ENCODE measurements at places on chromosomes 12 and 14.

DNA sequence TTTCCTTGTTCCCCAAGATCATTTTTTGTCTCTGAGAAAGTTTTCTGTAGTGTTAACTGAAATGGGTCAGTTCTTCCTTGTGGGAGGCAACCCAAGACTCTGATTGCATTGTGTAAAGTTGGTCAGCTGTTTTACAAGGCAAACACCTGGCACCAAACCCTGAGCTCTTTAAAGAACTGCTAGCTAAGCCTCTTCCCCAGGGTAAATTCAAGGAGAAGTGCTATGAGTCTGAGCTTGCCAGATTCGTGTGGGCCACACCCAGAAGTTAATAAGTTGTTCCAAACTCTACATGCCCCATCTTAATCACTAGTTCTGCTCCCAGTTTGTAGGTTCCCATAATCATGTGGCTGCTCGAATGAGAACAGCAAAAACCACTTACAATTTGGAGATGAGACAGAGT, 214.5 kb downstream of the BTG1 start:
- no peak for DNase-seq

DNA sequence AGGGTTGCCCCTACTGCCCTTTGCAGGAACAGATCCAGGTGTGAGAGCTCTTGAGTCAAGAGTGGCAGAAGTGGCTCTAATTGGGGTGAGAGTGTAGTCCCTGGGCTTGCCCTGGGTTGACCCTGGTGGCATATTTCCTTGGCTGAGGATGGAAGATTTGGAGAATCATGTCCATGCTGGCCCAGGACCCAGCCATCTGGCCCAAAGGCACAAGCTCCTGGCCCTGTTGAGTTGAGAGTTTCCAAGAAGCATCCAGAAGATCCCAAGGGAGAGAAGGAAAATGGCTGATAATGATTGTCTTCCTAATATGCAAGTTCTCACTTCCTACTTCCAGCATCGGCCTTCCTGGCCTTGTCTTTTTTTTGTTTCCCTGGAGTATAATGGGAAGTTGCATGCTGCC, 55.5 kb upstream of the SRSF5 start:
- no peak for DNase-seq

DNA sequence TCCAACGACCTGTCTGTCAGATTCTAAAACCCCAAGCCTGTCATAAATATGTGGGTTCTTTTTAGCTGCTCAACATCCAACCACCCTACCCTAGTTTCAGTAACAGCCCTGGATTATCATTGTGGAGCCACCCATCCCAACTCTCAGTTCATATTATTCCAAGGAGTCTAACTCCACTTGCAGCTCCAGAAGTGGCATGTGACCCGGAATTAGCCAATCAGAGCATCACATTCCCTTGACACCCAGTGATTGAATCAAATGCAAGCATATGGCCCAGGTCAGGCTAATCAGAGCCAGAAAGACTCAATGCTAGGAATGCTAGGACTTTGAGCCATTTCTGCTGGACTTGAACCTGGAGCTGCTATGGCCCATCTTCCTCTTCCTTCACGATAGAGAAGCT, 17.1 kb upstream of the HSP90B1 start:
- no peak for DNase-seq

DNA sequence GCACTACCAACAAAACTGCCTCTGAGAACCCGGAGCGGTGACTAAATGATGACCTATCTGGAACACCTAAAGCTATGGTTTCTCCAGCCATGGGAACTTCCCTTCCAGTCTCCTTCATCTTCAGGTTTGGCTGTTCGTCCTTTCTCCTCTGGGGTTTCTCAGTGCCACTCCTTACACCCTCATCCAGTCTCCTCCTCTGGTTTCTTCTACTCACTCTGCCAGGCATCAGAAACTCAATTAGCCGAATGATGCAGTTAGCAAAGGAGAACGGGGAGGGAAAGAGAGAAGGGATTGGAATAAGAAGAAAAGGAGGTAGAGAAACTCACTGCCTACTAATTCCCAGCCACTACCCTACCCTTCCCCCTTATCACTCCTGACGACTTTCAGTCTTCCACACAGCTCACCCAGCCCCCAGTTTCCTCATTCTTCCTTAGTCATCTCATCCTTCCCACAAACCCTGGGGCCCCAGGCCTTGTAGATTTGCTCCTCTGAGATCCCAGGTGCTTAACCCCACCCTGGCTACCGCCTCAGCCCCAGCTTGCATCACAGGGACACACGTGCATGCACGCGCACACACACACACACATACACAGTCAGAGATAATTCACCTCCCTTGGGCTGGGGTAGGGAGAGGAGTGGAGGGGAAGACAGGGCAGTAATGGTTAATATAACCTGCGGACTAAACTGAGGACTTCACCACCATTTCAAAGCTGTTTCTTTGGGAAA, 13.0 kb downstream of the FGD6 start:
- DNase-seq, result peak; percentile 40

DNA sequence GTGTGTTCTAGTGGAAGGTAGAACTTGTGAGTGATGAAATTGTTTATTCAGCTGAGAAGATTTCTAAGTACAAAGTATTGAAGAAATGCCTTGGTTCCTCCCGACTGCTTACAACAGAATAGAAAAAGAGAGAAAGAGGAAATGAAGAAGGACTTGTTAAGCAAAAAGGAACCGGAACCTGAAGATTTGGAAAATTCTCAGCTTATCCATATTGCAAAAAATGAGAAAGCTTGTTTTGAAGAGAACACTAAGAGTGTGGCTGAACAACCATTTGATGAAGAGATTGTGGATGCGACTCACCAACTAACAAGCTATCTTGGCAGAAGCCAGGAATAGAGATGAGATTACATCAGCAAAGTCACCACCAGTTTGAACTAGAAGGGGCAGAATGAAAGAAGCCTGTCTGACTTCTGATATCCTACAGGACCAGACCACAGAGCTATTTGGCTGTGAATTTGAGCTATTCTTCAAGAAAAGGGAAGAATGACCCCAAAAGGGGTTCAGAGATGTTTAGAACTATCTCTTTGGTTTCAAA, 15.1 kb downstream of the NDUFA9 start:
- no peak for DNase-seq

DNA sequence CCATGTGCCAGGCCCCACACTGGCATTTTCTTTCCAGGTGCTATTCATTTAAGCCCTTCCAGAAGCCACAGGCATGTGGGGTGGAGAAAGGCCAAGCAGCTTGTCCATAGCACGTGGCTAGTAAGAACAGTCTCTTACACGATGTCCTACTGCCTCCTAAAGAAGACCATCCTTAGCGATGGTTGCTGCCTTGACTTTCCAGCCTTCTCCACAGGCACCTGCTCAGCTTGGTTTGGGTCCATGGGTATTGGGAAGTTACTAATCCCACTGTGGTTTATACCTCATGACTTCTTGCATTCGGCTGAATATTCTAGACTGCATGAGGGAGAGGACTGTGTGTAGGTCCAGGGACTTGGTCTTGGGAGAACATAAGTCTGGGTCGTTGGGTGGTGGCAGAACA, 49.2 kb downstream of the NINJ2 start:
- DNase-seq, result no peak

DNA sequence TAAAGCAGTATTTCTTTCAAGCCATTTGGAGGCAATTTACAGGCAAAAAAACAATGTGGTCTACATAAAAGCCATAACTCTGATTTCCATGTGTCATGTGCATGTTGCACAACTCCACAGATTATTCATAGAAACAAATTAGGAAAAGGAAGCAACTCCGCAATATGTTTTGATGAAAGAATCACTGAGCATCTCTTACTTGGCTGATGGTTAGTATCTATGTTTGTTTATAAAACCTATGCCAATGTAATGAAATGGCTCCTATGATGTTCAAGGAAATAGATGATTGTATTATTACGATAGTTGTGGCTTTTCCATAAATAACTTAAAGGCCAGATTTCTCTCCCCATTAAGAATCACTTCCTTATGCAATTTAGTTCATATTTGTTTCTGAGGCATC, 373.7 kb downstream of the CCDC91 start:
- no peak for DNase-seq

- no peak for DNase-seq
These were observed at the start of gene ARHGDIB for GRCh38 chr12:14961466-14962152. Gene ARHGDIB, minus strand, starts transcription at chr12:14961601. Its CDS starts 10,889 bp downstream, at chr12:14950712.

- no peak for DNase-seq
These were observed 137.2 kb downstream of the PDZRN4 start for GRCh38 chr12:41325336-41325735.

- DNase-seq, result no peak
These were observed 76.8 kb upstream of the CISTR start for GRCh38 chr12:53828598-53828997.

GRCh38 chr12:26750531-26751175, 82.3 kb downstream of the ITPR2 start:
- DNase-seq, result no peak

DNA sequence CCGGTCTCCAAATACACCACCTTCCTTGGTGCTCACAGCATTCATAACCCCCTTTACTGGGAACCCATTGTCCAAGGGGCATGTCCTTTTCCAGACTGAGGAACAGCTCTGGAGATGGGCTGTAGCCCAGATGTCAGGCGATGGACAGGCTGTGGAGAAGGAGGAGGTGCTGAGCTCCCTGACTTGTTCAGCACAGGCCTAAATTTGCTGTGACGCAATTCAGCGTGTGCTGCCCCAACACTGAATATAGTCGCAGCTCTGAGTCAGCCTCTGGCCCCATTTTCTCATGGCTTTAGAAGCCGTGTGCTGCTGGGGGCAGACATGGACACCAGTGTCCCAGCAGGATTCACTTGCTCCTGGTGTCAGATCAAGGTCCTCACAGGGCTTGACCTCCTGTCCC, 269.1 kb downstream of the EMP1 start:
- DNase-seq, result no peak

DNA sequence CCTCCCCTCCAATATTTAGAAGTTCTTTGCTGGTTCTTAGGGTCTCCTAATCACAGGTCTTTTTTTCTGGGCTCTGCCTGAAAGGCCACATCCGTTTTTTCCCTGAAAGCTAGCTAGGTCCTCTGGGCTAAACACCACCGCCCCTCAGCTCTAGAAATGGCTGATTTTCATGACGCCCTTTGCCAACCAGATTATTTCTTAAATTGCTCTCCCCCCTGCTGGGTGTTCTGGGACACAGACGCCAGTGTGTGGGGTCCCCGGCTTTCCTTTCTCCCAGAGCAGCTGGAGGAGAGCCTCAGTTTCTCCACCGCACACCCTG, 45.3 kb upstream of the ATP23 start:
- DNase-seq, result peak; percentile 20

DNA sequence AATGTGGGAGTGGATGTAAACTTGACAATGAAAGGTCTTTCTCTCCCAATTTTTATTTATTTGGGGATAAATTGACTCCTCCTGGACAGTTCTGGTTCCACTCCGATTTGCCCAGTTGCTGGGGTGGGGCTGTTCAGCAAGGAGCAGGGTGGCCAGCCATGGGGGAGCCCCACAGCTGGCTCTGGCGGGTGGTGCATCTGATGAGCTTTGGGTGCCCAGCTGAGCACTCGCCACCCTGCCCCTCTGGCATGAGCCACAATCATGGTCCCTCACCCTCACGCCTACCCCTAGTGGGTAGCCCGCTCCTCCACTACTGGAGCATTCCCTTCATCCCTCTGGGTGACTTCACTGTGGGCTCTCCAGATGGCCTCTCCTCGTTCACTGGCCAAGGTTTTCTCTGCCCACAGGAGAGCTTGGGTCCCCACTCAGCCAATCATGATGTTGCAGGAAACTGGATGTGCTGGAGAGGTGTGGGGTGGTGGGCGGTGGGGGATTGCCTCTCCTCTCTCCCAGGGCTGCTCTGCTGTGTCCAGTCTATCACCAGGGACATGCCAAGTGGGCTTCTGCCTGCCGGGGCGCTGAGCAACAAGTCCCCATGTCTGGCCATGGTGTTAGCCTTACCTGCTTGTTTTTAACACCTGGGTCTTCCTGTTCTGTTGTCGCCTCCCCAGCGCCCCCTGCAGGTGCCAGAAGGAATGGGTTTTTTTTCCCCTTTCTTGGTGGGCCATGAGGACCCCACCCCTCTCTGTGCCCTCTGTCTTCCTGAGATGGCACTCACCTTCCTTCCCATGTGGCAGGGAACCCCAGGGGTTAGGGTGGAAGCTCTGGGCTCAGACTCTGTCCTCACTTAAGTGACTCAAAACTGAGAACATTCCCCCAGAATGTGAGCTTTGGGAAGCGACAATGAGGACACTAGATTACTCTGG, 3.4 kb downstream of the CYP46A1 start:
- peak; percentile 52 for DNase-seq
